Activated naive CD8-positive, alpha-beta T cell treated with anti-CD3 and anti-CD28 coated beads, Interleukin-2, amount 10 ng/mL, durations not matched to agents 7 days and 5 days (primary cell): ENCODE measurements at places on chromosomes 12 and 14. TPM values are rescaled to one million over a fixed set of nuclear protein-coding genes. Genes with fewer than 3 reads are reported as not detected.

Gene TPPP2
- total RNA-seq: not detected

Gene C12orf60
- total RNA-seq: 1.3 TPM

Gene ZC2HC1C
- total RNA-seq: 1.5 TPM

Gene LRIG3
- total RNA-seq: not detected

Gene VRTN
- total RNA-seq: not detected

Gene JDP2
- total RNA-seq: 1.6 TPM

Gene SCNN1A
- 0.43 TPM for total RNA-seq

Gene PPM1H
- not detected for total RNA-seq

Gene ZNF385A
- 2.0 TPM for total RNA-seq

Gene ACRBP
- 8.0 TPM for total RNA-seq

Gene FBRSL1
- total RNA-seq: 67.2 TPM

Gene RERGL
- not detected for total RNA-seq

Gene DIO3
- total RNA-seq: not detected

Gene ENDOU
- total RNA-seq: not detected

Gene LMNTD1
- not detected for total RNA-seq

Gene RIN3
- 80.5 TPM for total RNA-seq

Gene MMP19
- total RNA-seq: 0.89 TPM

Gene SSPN
- not detected for total RNA-seq

Gene CLEC7A
- 0.36 TPM for total RNA-seq

Gene CLEC4D
- not detected for total RNA-seq

Gene FBXO33
- total RNA-seq: 18.7 TPM

Gene PSEN1
- 43.0 TPM for total RNA-seq

Gene SNX6
- total RNA-seq: 81.8 TPM

Gene ADCY4
- 4.4 TPM for total RNA-seq

Gene OR4K17
- total RNA-seq: not detected

Gene TMEM260
- total RNA-seq: 26.5 TPM

Gene LHX5
- total RNA-seq: not detected

Gene TSPAN19
- total RNA-seq: not detected

Gene SMOC1
- total RNA-seq: not detected

Gene CAPZA3
- total RNA-seq: not detected

Gene TC2N
- 181 TPM for total RNA-seq

Gene KSR2
- total RNA-seq: not detected

Gene HOXC6
- total RNA-seq: not detected

Gene SERPINA1
- not detected for total RNA-seq

Gene LRP1-AS
- total RNA-seq: not detected

Gene SLC7A7
- 0.89 TPM for total RNA-seq

Gene CMTM5
- not detected for total RNA-seq

Gene TEX52
- total RNA-seq: not detected

Gene PLD4
- 0.06 TPM for total RNA-seq

Gene PLEKHD1
- 0.11 TPM for total RNA-seq

Gene PRH2
- total RNA-seq: not detected

Gene TOMM20L
- total RNA-seq: not detected

Gene SPIC
- total RNA-seq: not detected

Gene GUCY2C
- not detected for total RNA-seq
